Esophagus muscularis mucosa (tissue), 4 donors: ENCODE measurements at places on chromosomes 13 and 19. TPM values are rescaled to one million over a fixed set of nuclear protein-coding genes. Genes with fewer than 3 reads are reported as not detected.

Gene ZNF430
- total RNA-seq: 7.2 TPM

Gene TUBGCP3
- total RNA-seq: 28.8 TPM

Gene FAAP24
- total RNA-seq: 0.39 TPM

Gene FOXA3
- not detected for total RNA-seq

Gene CFD
- 298 TPM for total RNA-seq

Gene NACC1
- 26.7 TPM for total RNA-seq

Gene IZUMO1
- not detected for total RNA-seq

Gene CACNG7
- 1.2 TPM for total RNA-seq

Gene PTGIR
- total RNA-seq: 9.1 TPM

Gene ADGRE2
- total RNA-seq: 0.65 TPM

Gene SHANK1
- 0.11 TPM for total RNA-seq

Gene APLP1
- total RNA-seq: 4.6 TPM

Gene CEACAM3
- total RNA-seq: not detected

Gene NANOS3
- total RNA-seq: not detected

GRCh38 chr13:114285166-114285808 is 3.9 kb downstream of the UPF3A start:
- no peak for DNase-seq

- no peak for DNase-seq
Measured at GRCh38 chr13:43464578-43465264, 322.1 kb downstream of the ENOX1 start.

GRCh38 chr13:49213997-49214916 is 5.9 kb upstream of the MLNR start:
- no peak for DNase-seq

DNA sequence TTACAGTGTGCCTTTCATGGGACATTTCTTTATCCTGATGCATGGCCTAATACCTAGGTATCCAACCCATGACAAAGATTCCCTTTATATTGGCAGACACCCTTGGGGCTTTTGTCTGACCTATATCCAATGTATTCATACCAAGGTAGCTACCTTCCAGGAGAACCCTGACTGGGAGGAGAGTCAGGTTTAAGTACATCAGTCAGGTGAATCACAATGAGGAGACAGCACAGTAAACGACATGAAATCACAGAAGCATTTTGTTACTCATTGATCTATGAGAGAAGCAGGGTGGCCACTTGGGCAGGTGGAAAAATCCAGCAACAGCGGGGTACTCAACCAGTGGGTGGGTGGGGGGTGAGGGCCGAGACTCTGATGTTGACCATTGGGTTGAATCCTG is 527.4 kb upstream of the ATXN8OS start:
- no peak for DNase-seq

- no peak for DNase-seq
Measured at GRCh38 chr19:15115080-15115479, 7.9 kb downstream of the SYDE1 start.

GRCh38 chr19:29187676-29188075 is 25.3 kb downstream of the UQCRFS1 start:
- DNase-seq: no peak

- DNase-seq: no peak
Measured at GRCh38 chr13:43285933-43286597, 262.7 kb downstream of the DNAJC15 start.

DNA sequence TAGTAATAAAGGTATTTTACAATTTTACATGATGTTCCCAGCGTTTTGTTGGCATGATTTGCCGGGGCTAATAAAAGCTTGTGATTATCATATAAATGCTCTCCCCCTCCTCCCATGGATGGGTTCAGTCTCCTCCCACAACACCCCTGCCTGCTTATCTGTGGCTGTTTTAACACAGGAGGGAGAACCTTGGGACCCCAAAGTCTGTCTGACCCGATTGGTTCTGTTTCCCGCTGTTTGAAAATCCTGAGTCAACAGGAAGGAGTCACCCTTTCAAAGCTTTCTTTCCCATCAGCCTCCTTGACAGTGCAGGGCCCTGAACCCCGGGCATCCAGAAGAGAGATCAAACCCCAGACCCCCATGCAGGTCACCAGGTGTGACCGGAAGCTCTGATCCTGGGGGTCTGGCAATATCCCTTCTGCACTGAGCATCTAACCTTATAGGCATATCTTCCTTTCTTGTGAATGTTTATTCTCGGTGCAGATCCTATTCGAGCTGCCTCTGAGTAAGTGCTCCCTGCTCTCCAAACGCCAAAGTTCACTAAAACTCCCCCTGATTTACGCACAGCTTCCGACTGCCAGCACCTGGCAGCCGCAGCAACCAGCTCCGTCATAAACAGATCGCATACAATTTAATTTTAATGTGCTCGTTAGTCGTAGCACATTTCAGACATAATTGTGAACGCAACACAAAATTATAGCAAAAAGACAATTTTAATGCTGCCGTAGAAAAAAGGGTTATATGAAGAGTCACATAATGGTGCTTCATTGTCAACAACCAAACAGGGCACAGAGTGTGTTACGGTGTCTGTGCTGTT is 74.8 kb downstream of the TSHZ3 start:
- no peak for DNase-seq

- peak; percentile 82 for DNase-seq
Measured at GRCh38 chr13:113373811-113374485, 10.0 kb upstream of the GRTP1 start.

GRCh38 chr13:75050419-75051046 is 431.4 kb downstream of the TBC1D4 start:
- DNase-seq: no peak

- peak; percentile 92 for DNase-seq
Measured at GRCh38 chr19:37594982-37595382, 306 bp downstream of the ZNF540 start.

GRCh38 chr19:30360376-30361106 is 11.6 kb upstream of the ZNF536 start:
- DNase-seq: no peak

- peak; percentile 97 for DNase-seq
Measured at GRCh38 chr19:8578642-8579265, 1.5 kb upstream of the MYO1F start.

DNA sequence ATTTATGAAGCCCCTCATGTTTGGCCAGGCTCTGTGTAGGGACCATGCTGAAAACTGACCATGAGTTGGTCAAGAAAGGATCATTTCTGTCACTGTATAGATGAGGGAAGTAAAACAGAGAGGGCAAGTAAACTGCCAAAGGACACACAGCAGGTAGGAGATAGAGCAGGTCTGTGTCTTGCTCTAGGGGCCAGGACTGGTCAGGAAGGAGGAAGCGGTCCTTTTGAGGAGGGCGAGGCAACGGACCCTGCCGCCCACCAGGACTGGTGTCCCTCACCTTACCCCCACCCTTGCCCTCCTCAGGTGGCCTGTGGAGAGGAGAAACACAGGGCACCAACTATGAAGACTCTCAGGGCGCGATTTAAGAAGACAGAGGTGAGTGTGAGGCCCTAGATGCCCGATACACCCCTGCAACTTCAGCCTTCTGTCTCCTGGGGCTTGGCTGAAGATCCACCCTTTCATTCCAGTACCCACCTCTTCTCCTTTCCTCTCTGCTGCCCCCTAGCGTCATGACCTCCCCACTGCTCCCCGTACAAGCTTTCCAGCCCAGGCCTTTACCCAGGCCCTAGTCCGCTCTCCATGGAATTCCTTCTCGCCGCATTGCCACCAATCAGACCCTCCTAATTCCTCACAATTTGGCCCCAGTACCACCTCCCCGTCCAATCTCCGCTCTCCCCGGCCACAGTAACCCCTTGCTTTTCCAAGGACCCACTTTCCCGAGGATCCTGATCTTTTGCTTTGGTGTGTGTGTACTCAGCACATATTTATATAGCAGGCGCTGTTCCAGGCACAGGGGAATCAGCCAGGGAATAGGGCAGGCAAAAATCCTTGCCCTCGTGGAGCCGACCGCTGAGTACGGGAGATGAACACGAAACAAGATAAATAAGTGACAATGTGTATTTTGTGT is 3.9 kb downstream of the ANKRD24 start:
- DNase-seq: no peak

DNA sequence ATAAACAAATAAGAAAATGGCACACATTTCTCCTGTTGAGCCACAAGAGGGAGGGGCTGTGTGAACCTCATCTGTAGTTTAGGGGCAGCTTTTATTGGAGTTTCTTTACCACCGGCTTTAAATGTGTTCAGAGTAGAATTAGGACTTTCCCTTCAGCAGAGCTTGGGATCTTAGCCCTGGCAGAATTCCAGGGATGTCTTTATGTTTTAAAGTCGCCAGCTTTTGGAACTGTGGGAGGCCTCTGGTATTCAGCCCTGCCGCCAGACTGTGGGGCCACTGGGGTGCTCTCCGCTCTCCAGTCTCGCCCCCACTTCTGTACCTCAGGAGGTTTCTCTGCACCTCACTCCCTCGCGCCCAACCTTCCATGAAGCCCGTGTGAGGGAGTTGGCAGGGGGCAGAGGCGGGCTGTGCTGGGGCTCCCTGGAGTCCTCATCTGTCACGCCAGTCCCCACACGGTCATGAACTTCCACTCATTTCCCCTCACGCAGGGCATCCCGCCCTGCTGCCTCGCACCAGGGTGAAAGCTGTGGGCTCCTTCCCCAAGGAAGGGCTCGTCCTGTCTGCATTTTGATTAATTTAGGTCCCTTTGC is 31.5 kb downstream of the CCDC8 start:
- DNase-seq: no peak

DNA sequence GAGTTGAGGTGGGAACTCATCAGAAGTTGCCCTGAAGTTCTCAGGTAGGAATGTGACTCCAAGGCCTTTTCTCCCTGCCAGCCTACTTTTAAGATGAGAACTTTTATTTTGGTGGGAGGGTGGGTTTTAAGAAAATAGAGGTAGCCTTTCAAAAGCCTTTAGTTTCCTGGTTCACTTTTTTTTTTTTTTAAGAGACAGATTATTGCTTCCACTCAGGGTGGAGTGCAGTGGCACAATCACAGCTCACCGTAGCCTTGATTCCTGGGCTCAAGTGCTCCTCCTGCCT is 3.0 kb downstream of the C19orf67 start:
- no peak for DNase-seq

- DNase-seq: no peak
Measured at GRCh38 chr19:50708179-50708879, 11.3 kb downstream of the SHANK1 start.

DNA sequence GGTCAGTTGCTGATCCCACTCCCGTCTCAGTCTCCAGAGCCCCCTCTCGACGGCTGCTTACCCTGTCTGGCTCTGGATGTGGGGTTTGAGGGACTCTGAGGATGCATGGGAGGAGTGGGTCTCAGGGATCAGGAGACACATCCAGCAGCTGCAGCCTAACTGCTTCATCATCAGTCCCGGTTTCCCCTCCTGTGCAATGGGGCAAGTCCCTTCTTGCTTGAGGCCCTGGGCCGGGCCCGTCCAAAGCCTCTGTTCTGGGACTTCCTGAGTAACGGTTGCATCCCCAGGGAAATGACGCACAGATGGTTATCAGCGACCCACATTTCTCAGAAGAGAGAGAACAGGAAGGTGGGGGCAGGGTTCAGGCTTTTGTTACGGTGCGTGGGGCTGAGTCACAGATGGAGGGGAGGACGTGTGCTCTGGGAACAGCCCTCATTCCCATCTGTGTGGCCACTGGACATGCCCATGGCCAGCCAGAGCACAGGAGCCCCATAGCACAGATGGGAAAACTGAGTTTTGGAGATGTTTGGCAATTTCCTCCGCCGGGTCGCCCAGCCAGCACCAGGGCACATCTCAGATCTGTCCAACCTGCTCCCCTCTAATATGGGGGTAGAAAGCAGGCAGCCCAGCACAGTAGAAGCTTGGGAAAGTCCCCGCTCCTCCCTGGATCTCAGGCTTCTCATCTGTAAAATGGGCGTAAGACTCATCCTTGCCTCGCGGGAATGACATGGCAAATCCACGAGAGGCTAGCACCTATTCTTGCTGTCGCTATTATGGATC is 19.3 kb downstream of the GNA15 start:
- DNase-seq: no peak

DNA sequence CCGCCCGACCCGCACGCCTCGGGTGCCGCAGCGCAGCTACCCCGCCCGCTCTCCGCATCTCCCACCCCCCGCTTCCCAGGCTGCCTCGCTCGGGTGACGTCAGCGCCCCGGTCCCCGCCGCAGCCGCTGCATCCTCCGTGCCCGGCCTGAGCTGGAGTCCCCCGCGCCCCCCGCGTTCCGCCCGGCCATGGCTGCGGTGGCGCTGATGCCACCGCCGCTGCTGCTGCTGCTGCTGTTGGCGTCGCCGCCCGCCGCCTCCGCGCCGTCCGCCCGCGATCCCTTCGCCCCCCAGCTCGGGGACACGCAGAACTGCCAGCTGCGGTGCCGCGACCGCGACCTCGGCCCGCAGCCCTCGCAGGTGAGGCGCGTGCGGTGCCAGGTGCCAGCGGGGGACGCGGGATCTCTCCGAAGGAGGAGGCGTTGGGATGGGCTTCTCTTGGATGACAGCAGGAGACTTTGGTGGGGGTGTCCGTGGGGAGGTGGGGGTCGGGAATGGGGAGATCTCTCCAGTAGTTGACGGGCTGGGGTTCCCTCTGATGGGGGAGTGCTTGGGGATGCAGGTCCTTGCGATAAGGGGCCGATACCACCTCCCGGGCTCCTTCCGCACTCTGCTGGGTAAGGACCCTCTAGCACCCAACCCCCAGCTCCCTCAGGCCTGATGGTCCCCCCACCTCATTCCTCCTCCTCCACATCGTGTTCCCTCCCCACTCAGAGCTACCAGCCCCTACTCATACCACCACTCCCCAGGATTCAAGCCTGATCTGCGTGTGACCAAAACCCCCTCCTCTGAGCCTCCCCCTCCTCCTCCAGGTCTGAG is at the start of gene TMEM59L:
TMEM59L (plus strand) TSS at position 99 of the 817 bp plus-strand sequence; CDS start at position 188, 89 bp downstream.
- DNase-seq: no peak

- no peak for DNase-seq
Measured at GRCh38 chr19:4372165-4373012, 28.0 kb downstream of the SH3GL1 start.

- peak; percentile 89 for DNase-seq
Measured at GRCh38 chr13:98821372-98822224, 69.1 kb upstream of the SLC15A1 start.

DNA sequence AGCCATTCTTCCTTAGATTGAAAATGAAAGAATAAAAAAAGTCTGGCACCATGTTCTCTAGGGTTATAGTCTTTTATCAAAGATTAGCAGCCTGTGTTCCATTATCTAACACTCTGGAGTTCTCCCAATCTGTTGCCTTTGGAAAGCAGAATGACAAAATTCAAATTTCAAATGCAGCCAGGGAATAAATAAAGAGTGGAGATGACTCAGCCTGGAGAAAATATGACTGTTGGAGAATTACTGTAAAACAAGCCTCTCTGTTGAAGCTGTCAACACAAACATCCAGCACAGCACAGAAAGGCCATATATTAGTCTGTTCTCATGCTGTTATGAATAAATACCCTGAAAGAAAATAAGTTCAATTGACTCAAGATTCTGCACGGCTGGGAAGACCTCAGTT is 650.5 kb upstream of the SLC10A2 start:
- DNase-seq: no peak

DNA sequence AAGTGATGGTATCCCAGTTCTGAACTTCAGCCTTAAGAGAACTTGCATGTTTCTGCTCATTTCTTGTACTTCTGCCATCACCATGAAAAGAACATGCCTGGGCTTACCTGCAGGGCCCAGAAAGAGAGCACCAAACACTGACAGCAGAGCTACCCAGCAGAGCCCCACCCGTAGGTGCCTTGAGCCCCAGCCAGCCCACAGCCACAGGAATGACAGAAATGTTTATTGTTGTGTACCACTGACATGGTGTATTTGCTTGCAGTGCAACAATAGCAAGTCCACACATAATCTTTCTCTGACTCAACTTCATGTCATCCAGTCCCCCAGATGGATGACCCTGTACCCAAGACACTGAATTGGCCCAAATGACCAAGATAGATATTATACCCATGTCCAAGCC is 195.2 kb downstream of the TSHZ3 start:
- DNase-seq: no peak

GRCh38 chr13:51342706-51343105 is 3.2 kb downstream of the SERPINE3 start:
- DNase-seq: no peak

GRCh38 chr19:48393559-48394330 is at the start of gene GRIN2D:
Gene GRIN2D, plus strand, starts transcription at chr19:48393668. Its CDS starts 4,725 bp downstream, at chr19:48398393.
- DNase-seq: no peak
